Nephron progenitor cell (in vitro differentiated cells): ENCODE measurements at places on chromosomes 6 and 20.

DNA sequence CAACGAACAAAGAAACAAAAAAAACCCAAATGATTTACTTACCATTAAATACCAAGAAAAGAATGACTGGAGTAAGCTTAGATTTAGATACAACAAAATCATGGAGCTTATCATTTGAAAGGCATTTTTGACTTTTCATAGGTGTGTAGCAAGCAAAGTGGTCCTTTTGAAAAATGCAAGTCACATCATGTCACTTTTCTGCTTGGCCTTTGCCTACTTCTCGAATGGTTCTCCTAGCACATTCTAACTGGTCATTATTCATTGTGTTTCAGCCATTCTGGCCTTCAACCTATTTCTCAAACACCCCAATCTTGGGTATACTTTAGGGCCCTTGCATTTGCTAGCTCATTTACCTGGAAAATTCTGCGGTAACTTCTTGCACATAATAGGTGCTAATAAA is 22.6 kb downstream of the ASXL1 start:
- no peak for DNase-seq

DNA sequence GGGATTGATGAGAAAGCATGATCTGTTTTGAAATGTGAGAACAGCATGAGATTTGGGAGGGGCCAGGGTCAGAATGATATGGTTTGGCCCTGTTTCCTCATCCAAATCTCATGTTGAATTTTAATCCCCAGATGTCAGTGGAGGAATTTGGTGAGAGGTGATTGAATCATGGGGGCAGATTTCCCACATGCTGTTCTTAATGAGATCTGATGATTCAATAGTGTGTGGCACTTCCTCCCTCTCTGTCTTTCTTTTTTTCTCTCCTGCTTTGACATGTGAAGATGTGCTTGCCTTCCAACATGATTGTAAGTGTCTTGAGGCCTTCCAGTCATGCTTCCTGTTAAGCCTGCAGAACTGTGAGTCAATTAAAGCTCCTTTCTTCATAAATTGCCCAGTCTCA is 1060.3 kb upstream of the CITED2 start:
- DNase-seq: no peak

- DNase-seq: no peak
Observed at GRCh38 chr20:10807013-10807412, 133.2 kb upstream of the JAG1 start.

- DNase-seq: no peak
Observed at GRCh38 chr20:16428112-16428511, 145.1 kb downstream of the KIF16B start.
